ENCODE measurements at places on chromosomes 4 and X.

- peak; percentile 91 for DNase-seq
Measured at GRCh38 chr4:143148521-143148920, 36.2 kb upstream of the USP38 start.

- no peak for DNase-seq
Measured at GRCh38 chr4:154738426-154738825, 5.4 kb upstream of the LRAT start.

GRCh38 chr4:113919611-113920010, 59.8 kb downstream of the ARSJ start:
- no peak for DNase-seq

- no peak for DNase-seq
Measured at GRCh38 chrX:45771114-45771513, 570.4 kb upstream of the DIPK2B start.

DNA sequence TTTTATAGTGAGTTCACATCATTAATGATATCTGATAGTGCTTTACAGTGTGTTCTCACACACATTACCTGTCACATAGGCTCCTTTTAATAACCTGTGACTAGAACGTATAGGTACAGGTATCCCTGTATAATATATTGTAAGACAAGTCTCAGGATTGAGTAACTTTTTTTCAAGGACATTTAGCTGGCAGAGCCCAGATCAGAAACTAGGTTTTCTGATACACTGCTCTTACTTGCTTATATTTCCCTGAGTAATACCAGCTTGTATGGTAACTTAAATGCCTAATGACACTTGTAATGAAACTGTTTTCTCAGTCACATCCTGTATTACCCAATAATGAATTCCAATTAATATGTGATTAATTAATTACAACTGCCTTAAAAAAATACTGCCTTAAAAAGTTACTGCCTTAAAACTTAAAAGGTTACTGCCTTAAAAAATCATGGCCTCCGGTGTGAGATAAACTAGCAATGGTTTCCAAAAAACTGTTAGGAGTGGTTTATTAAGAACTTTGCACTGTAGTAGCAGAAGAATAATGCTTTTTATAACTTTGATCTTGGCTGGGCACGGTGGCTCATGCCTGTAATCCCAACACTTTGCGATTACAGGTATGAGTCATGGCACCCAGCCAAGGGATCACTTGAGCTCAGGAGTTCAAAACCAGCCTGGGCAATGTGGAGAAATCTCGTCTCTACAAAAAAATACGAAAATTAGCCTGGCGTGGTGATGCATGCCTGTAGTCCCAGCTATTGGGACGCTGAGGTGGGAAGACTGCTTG, 11.9 kb downstream of the COPS4 start:
- no peak for DNase-seq

- no peak for DNase-seq
Measured at GRCh38 chr4:10983268-10983667, 298.7 kb upstream of the CLNK start.

- DNase-seq = no peak
Measured at GRCh38 chrX:65997978-65998717, 41.7 kb downstream of the VSIG4 start.

DNA sequence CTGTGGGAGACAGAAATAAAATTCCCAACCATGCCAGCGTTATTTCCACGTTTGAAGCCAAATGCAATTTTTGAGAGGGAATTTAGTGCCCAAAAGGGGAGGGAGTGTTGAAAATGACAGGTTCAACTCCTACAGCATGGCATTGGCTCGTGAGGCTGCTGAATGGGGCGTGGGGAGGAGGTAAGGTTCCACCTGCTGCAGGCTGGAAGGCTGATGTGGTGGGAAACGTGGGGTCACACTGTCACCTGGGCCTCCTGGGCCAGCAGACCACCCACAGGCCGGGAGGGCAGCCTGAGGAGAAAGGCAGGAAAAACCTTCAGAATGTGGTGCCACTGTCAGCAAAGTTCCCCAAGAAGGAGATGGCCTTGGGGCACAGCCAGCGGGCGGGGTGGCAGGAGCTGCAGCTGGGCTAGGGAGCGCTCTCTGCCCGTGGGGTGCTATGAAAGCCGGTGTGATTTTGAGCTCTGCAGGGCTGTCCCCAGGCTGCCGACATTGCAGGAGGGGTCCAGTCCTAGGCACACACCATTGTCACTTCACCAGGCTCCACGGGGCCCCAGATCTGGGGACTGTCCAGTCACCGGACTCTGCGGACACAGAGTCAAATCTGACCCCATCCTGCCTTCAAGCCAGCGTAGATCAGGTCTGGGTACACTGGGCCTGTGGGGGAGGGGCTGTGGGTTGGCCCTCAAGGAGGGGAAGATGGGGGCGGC, 19.6 kb downstream of the MSANTD1 start:
- no peak for DNase-seq

DNA sequence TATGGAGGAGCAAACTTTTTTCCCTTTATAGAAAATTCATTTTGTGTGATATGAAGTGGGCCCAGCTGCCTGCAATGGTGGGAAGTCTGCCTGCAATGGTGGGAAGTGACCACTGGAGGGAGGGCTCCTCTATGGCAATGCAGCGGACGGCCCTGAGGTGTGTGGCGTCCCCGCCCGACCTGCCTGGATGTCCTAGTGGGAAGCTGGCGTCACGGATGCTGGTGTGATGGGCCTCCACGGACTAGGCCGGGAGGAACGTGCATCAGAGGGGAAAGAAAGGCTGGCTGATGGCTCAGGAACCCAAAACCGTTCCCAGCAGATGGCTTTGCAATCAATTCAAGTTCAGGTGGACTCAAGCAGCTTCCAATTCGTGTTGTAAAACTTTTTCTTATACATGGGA, 177.9 kb downstream of the AFAP1 start:
- peak; percentile 85 for DNase-seq

- no peak for DNase-seq
Measured at GRCh38 chr4:48499551-48500066, 9.6 kb downstream of the ZAR1 start.

DNA sequence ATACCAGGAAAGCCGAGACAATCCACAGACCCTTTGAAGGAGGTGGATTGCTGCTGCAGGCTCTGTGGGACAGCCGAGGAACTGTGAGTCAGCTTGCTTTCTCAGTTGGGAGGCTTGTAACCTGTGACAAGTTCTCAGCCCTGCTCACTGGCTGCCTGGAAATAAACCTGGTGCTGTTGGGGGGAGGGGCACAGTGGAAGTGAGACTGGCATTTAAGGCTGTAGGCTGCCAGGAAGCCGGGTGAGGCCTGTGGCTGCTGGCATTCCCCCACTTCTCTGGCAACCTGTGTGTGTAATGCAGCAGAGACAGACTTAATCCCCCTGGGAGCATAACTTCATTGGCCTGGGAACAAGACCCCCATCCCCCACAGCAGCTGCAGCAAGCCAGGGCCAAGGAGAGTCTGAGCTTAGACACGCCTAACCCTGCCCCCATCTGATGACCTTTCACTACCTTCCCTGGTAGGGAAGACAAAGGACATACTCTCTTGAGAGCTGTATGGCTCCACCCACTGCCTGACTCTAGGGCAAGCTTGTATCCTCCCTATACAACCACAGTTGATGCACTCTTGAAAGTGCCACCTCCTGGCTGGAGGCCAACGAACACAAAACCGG, 64.1 kb downstream of the ALPK1 start:
- peak; percentile 24 for DNase-seq

DNA sequence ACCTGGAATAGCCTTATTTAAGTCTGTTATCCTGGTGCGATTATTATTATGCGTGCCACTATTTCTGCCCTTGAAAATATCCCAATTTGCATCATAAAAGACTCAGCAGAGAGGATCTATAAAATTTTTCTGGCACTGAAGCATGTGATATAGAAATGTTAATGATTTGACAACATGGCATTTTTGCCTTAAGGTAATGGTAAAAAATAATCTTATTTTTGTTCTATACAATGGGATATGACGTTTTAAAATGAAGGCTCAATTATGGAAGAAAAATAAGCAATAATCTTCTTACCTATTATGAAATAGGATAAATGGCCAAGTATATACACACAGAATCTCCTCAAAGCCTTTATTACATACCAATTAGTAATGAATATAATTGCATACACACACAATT, 113.5 kb downstream of the PDGFC start:
- DNase-seq = no peak

- no peak for DNase-seq
Measured at GRCh38 chrX:108270739-108271396, 167.4 kb downstream of the COL4A6 start.

- no peak for DNase-seq
Measured at GRCh38 chrX:151692825-151693224, 2.4 kb upstream of the PRRG3 start.

GRCh38 chr4:19301527-19301926, 950.2 kb upstream of the SLIT2 start:
- DNase-seq = no peak

- DNase-seq = peak; percentile 12
Measured at GRCh38 chr4:183499801-183500200, 5.1 kb upstream of the ING2 start.

GRCh38 chrX:109440475-109440874, 41.4 kb downstream of the GUCY2F start:
- DNase-seq = no peak

GRCh38 chrX:117788339-117788738, 328.3 kb downstream of the KLHL13 start:
- DNase-seq = peak; percentile 32

GRCh38 chr4:38896940-38897339, 29.3 kb downstream of the FAM114A1 start:
- peak; percentile 13 for DNase-seq

DNA sequence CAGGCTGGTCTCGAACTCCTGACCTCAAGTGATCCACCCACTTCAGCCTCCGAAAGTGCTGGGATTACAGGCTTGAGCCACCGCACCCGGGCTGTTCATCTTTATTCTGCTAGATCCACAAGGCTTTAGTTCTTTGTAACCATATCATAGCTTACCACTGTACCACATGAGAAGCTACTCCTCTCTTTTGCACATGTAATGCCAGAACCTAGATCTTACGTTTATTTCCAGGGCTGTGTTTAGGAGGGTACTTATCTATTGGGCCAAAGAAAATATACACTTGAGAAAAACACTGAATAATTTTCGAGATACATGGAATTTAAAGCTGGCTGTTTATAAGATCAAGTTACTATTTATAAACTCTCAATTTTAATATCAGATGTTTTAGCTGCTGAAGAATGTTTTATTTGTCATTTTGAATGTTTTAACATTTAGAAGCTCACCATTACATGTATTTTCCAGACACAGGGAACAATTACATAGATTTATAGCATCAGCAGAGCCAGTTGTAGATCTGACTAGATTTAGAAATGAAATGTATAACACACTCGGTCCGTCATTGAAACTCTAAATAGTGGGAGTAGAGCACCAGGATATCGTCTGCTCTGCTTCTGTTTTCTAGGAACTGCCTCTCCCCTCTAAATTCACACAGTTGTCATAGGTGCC, 155.3 kb upstream of the HAND2 start:
- DNase-seq = peak; percentile 16

- DNase-seq = no peak
Measured at GRCh38 chrX:148928811-148929210, 428.4 kb downstream of the AFF2 start.

GRCh38 chrX:16138108-16138427, 14.7 kb downstream of the GRPR start:
- no peak for DNase-seq

GRCh38 chr4:187666697-187667494, 328.7 kb upstream of the ZFP42 start:
- peak; percentile 79 for DNase-seq

DNA sequence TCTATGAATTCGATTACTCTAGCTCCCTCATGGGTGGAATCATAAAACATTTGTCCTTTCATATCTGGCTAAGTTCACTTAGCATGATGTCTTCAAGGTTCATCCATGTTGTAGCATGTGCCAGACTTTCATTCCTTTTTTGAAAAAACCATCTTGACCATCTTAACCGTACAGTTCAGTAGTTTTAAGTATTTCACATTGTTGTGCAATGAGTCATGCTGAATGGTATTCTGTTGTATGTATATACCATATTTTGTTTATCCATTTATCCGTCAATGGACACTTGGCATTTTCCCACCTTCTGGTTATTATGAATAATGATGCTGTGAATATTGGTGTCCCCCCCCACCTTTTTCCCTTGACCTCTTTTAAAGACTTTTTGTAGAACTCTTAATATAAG, 72.4 kb upstream of the TLR2 start:
- no peak for DNase-seq

- no peak for DNase-seq
Measured at GRCh38 chr4:26887809-26888208, 27.2 kb downstream of the STIM2 start.

- no peak for DNase-seq
Measured at GRCh38 chr4:1869530-1870327, 1.5 kb upstream of the NSD2 start.

DNA sequence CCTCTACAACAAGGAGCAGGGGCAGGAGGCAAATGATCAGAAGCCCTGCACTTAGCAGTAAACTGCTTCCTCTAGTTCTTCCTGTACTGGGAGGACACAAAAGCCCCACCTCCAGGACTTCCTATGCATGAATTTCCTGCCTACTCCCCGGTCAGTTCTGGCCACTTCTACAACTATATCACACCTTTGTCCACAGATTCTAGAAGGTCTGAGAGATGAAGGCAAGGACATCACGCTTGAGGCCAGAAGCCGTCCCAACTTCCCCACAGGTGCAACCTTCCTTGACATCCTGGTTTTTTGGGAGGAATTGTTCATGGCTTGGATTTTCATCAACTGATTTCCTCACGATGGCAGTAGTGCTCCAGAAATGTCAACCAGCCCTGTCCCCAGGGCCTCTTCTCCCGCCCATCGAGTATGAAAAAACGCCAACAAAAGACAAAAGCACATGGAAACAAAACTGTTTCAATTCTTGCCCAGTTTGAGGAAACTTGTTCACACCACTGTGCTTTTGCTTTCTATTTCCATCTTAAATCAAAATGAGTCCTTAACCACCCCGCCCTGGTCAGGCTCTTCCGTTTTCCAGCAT, 206.5 kb upstream of the STK26 start:
- no peak for DNase-seq

DNA sequence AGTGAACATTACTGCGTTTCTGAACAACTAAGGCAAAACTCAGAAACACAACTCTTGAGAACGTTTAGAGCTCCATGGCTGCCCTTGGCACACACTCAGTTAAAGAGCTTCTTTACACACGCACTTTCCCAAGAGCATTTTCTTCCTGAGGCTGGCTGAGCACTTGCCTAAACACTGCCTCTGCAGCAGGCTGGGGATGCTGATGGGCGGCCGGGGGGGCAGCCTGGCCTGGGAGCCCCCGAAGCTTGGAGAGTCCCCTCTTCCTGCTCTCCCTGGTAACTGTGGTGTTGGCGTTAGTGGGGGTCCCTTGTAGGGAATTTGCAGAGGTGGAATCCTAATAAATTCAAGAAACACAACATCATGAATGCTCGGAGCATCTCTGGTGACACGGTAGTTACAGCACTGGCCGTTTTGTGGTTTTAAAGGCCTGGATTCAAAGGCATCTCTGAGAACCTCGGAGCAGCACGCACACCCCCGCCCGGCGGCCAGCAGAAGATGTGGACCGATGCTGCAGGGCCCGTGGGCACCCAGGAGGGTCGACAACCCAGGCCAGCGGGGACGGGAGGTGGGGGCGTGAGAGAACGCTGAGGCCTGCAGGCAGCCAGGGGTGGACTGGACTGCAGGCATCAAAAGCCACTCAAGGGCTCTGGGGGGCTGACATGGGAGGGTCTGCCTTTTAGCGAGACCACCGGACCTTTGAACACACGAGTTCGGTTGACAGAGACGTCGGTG, 45.4 kb downstream of the FGFRL1 start:
- no peak for DNase-seq

All from tongue (tissue), 3 donors.